T-helper 2 cell (primary cell): ENCODE measurements at places on chromosomes 1 and 21.

GRCh38 chr21:20276377-20276776 lies 721.8 kb upstream of the NCAM2 start:
- DNase-seq = no peak

DNA sequence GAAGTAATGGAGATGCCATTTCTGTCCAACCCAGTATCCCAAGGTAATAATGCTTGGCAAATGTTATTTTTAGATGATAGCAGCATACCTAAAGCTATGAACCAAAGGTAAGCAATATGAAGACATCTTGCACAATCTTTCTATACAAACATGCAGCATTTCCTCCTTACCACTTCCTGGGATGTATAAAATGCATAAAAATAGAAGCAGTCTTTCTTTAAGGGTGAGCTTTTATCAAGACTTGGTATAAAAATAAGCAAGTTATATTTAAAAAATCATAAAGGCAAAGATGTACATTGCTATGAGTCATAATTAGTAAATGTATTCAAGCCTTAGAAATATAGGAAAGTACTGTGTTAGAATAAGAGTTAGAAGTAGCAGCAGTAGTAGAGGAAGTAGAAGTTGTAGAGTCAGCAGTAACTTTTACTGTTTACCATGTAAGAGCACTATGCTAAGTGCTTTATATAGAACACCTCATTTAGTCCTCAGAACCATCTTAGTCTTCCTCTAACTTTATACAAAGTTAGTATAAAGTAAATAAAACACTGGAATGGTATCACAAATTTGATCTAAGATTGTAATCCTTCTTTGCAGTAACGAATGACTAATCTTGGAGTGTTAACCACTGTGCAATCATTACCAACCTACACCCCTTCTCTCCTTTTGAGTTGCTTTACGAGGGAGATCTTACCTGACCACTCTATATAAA lies 371.3 kb downstream of the VAV3 start:
- no peak for DNase-seq

DNA sequence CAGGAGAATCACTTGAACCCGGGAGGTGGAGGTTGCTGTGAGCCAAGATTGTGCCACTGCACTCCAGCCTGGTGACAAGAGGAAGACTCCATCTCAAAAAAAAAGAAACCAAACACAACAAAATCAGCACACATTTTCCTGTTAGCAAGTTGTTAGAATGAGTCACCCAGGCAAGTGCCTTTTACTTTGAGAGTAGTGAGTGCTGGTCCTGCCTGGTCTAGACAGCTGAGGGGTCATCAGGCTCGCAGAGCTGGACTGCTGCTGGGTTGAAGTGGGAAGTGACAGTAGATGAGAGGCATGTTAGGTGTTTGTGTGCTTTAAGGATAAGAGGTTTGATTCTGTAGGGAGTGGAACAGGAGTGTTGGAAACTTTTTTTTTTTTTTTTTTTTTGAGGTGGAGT lies 31.9 kb downstream of the GNPAT start:
- no peak for DNase-seq

DNA sequence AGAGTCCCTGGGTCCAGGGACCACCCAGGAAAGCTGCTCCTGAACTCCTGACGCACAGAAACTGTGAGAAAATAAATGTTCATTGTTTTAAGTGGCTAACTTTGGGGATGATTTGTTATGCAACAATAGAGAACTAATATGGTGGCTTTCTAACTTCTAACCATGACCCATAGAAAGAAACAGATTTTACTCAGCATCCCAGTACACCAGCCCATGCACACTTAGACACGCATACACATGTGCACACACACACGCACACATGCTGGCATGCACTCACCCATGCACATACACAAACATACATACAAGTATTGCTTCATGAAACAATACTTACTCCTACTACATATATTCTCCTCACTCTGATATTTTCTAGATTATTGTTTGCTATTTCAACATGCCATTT lies 57.1 kb downstream of the NID1 start:
- DNase-seq = no peak

GRCh38 chr1:150562446-150563339 lies 13.5 kb downstream of the ADAMTSL4 start:
- DNase-seq = peak; percentile 91

DNA sequence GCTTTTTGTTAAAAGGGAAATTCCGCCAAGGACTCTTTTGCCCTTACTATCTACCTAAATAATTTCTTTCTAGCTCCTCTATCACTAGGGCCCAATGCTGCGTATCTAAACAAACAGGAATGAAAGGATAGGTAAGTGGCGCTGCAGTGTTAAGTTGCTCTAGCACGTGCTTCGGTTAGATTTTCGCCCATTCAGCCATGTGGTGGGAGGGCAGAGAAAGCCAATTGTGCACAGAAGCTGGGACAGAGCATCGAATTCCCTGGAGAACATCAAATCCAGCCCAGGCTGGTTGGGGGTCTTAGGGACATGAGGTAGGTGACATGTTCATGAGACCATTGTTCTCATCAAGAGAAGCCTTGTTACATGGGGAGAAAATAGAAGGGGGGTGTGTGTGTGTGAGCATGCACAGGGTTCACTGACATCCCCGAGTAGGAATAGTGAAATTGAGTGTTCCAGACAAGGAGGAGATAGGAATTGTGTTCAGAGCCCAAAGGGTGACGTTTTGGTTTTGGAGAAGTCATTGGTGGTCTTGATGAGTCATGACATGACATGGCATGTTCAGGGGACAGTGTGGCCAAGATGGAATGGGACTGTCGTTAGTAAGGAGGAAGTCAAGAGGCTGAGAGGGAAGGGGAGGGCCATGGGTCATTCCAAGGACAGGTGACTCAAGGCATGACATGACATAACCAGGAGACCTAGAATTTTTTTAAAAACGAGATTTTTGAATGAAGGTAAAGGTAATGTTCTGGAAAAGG lies 107.1 kb downstream of the TLR5 start:
- DNase-seq = no peak

DNA sequence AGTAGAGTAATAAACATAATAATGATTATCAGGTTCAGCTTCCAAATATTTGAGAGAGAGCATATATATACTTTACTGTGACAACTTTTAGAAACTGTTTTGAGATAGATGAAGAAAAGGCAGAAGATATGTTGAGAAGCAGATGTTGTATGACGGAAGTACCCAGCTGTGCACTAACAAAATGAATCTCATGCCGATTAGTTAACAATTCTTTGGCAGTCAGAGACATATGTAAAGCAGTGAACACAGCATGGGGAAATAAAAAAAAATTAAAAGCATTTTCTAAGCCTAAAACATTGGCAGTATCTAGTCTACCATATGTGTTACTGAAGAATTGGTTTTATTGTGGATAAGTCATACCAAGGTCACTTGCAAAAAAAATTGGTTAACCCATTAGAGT lies 51.8 kb downstream of the MAGI3 start:
- no peak for DNase-seq

- no peak for DNase-seq
Observed at GRCh38 chr1:245648749-245649522, 494.2 kb downstream of the KIF26B start.

- no peak for DNase-seq
Observed at GRCh38 chr1:234543442-234544086, 64.6 kb upstream of the TARBP1 start.

DNA sequence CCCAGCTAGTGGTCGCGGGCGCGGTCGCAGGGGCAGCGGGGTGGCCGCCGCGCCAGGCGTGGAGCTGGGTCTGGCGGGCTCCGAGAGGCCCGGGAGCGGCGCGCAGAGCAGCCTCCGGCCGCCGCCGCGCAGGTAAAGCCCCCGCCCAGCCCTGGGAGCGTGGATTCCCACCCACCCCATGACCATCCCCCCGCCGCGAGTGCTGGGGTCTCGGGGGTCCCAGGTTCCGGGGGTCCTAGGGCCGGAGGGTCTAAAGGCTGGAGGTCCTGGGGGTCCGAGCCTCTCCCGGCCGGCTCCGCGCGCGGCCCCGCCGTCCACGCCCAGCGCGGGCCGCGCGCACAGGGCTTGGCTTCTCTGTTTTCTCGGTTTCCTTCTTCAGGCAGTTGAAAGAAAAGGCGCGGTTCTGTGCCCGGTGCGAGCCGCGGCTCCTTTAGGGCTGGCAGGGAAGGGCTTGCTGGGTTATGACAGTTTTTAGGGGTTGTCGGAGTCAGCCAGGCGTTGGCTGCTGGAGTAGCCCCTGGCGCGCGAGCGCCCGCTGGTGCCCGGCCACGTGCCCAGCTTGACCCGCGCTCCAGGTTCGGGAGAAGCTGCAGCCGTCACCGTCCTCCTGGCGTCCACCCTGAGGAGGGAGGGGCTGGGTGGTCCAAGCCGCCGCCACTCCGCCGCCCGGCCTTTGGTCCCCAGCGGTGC lies 359 bp downstream of the LRRC3 start:
- no peak for DNase-seq

GRCh38 chr1:229209816-229210215 lies 61.1 kb upstream of the RAB4A start:
- DNase-seq = no peak

DNA sequence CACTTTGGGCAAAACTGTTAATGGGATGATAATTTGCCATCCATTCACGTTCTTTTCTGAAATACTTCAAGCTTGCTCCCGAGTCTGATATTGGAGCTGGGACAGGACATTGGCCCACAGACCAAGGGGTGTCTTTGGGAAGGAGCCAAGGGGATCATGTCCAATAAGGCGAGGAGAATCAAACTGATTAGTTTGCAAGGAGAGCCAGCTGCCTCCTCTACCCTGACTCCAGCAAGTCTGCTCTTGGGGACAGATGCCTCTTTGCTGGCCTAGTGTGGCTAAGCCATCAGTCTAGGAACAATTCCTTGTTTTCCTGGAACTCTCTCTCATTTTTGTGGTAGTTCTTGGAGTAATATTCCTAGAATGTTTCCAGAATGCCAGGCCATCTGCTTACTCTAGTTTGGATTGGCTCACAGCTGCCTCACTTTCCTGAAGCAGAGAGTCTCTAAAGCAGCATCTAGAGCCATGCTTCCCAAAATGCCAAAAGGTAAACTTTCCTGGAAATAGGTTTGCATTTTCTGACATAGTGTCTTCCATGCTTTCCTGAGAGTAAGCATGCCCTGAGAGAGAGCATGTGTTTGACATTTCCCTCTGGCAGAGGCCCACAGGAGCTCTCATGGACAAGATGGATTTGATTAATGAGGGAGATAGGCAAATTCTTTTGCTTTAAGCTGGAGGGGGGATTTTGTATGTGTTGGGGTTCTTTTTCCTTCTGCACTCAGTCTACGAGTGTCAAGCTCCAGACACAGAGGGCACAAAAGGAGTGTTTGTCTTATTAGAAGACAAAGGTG lies 145.6 kb downstream of the GDAP2 start:
- no peak for DNase-seq

DNA sequence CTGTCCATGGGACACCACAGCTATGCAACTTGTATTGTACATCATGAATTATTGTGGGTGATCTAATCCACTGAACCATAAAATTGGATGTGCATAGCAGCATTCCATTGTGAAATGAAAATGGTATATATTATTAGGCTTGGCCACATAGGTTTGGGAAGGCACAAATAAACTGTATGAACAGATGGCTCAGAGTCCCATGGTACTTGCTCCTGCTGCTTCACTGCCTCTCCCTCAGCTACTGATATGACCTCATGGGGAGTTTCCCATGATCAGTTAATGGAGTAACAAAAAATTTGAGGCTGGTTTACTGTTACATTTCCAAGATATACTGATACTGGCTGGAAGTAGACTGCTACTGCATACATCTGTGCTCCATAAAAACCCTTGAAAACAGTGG lies 152.7 kb upstream of the NEGR1 start:
- no peak for DNase-seq

- no peak for DNase-seq
Observed at GRCh38 chr1:235325854-235326253, 2.1 kb downstream of the ARID4B start.

DNA sequence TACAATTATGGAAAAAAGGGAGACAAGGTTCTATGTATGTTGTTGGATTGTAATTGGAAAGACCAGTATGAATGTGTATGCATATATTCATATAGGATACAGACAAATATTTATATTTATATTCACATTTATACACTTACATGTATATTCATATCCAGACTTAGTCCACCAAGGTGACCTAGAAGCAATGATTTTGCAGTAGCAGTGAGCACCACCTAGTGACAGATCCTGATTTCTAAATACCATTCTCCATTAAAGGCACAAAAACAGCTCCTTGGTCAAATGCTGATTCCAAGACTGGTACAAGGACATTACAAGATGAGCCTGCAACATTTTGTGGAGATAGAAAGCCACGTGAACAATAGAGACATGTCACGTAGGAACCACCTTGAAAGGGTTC lies 153.4 kb downstream of the SDCCAG8 start:
- no peak for DNase-seq

- DNase-seq = no peak
Observed at GRCh38 chr1:209869291-209870149, 41.7 kb downstream of the UTP25 start.

DNA sequence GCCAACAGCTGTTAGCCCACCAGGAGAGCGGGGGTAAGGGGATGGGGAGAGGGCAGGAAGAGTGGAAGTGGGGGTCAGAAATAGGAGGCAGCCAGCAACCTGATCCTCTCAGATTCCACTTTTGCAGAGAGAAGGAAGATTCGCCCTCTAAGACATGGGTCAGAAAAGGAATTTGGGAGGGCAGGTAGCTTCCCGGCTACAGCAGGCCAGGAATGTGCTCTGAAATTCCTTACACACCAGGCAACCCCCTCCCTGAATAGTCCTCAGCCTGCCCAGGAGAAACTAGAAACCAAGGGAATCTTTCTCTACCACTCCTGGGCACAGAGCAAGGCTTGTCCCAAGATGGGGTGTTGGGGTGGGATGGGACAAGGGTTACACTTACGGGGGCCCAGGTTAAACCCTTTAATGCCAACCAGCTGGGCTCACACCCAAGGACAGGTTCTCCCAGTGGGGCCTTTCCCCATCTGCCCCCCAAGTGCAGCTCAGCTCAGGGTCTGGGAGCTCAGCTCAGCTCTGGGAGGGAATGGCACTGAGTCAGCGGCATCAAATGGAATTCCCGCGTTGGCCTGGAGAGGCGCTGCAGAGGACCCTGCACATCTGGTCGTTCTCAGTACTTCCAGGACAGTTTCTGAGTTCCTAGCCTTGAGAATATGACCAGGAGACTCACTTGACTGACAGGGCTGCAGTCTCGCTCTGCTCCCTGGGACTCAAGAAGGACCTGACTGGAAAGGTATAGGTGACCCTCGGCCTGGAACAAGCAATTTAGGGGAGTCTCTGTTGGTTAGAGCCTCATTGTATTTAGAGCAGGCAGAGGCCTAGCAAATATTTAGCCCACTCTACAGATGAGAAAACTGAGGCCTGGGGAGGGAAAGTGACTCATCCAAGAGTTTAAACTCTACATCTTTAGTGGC lies 761 bp downstream of the TNNT2 start:
- no peak for DNase-seq

DNA sequence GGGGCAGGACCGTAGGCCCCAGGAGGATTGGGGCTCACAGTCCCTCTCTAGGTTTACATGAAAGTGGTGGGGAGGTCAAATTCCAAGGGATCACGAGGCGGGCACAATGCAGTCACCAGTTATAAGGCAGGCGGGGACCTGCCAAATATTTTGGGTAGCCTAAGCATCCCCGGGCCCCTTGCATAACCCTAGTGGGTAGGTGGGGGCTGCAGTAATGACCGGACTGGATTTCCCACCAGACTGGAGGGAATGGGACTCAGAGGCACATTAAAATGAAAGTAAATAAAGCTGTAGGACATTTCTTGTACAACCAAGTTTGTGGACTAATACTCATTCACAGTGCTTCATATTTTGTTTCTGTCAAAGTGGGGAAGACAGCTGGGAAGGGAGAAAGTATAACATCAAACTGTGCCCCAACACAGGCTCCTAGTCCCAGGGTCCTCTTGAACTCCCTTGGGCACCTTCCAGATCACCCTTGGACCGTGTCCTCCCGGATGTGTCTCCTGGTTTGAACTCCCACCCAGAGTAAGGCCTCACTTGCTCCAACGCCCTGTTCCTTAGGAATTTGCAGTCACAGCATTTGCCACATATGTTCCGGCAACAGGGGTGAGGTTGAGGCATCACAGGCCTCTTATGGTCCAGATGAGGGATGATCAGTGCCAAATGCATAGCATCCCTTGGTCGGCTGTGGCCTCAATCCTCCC lies 28.4 kb upstream of the KIAA0040 start:
- DNase-seq = no peak
